ENCODE measurements at places on chromosomes 13 and 19.

GRCh38 chr13:43876366-43876765 lies 3.2 kb downstream of the CCDC122 start:
- DNase-seq, result no peak

- no peak for DNase-seq
These were observed 387.8 kb upstream of the GPC6 start for GRCh38 chr13:92838786-92839185.

DNA sequence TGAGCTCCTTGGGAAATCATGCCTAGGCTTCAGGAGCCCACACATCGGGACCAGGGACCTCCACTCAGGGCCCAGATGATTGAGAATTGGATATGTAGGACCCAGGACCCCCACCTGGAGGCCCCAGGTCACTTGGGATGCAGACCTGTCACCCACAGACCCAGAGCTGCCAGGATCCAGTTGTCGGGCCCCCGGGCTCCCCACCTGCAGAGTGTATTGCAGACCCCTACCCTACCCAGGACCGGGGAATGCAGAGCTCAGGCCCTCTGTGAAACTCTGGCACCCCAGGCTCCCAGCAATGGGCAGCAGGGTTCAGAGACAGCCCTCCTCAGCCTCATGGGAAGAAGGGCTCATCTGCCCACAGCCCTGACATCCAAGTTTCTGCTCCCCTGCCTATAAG lies 5.9 kb downstream of the NFKBIB start:
- DNase-seq, result no peak

DNA sequence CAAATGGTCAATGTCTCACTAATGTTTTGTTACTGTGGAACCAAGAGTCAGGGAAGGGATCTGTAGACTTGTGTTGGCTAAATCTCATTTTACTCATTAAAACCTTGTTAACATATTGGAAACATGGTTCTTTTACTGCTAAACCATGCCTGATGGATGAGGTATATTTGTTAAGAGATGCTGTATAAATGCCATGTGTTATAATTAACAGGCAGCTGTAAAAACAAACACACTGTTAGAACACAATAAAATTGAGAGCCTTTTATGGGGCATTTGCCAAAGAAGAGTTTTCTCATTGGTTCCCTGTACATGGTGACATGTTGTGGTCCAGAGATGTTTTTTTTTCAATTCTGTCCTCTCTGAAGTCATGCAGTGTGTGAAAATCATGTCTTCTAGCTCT lies 121.9 kb downstream of the ESD start:
- peak; percentile 96 for DNase-seq

GRCh38 chr13:31722673-31723072 lies 16.7 kb upstream of the RXFP2 start:
- peak; percentile 8 for DNase-seq

DNA sequence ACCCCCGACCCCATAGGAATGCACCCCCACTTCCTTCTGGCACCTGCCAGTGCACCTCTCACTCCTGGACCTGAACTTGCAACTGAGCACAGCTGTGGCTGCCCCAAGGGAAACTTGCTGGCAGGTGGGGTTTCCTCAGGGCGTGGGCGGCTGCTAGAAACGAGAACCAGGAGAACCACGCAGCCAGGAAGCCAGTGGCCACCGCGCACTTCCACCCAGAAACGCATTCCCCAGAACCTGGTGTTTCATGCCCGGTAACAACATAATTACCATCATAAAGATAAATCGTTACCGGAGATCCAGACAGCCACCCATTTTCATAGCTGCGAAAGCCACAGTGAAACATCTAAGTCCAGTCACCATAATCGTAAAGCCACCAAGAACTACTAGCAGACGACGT lies 75.2 kb upstream of the C13orf46 start:
- DNase-seq, result no peak

DNA sequence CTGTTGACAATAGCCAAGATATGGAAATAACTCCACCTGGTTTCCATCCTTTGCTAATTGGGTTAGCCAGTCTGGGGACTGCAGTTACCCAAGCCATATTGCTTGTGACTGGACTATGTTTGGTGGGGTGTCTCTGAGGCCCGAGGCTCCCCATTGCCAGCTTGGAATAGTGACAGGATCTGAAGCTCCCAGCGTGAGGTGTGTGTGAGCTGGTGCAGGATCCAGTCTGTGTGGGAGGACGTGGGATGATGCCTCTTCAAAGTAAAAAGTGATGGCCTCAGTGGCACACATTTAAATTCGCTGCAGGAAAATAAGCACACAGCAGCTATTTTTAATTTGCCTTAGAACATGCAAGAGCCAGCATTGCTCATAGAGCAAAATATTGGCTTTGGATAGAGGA lies 75.0 kb downstream of the TEX26 start:
- DNase-seq, result no peak

DNA sequence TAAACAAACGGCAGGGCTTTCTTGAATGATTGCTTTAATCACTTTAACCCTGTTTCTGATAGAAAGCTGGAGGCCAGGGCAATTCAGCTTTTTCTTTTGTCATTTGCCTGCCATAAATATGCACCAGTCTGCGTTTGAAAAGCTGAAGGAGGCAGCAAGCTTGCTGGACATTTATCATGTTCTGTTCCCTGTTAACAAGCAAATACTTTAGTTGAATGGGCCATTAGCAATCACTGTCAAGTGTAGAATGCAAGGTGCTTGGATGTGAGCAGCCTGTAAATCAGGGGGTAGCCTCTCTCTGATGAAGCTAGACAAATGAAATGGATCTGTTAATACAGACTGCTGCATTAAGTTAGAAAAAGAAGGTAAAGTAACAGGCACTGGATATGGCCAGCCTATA lies 7.6 kb downstream of the EFNB2 start:
- no peak for DNase-seq

DNA sequence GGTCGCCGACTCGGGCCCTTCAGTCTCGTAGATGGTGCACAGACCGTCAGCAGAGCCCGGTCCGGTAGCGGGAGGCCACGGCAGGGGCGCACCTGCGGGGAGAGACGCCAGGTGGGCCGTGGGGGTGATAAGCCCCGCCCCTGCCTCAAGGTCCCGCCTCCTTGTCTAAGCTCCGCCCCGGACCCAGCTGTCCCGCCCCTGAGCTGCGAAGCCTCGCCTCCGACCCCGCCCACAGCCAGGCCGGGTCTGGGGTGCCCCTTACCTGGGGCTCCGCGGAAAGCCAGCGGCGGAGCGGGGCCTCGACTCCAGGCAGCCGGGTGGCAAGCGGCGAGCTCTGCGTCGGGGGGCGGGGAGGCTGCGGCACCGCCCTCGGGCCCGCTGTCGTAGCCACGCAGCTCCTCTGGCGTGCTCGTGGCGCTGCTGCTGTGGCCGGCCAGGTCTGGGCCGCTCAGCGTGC lies 4.7 kb downstream of the PRR36 start:
- no peak for DNase-seq

DNA sequence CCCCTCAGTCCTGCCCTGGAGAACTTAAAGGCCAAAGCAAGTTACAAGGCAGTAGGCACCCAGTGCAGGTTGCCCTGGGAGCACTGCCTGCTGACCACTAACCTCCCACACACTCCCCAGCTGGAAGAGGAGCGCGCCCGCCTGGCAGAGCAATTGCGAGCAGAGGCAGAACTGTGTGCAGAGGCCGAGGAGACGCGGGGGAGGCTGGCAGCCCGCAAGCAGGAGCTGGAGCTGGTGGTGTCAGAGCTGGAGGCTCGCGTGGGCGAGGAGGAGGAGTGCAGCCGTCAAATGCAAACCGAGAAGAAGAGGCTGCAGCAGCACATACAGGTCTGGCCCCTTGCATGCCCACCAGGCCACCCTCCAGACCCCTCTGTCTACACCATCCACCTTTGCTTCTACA lies 61.1 kb downstream of the KCNC3 start:
- no peak for DNase-seq

DNA sequence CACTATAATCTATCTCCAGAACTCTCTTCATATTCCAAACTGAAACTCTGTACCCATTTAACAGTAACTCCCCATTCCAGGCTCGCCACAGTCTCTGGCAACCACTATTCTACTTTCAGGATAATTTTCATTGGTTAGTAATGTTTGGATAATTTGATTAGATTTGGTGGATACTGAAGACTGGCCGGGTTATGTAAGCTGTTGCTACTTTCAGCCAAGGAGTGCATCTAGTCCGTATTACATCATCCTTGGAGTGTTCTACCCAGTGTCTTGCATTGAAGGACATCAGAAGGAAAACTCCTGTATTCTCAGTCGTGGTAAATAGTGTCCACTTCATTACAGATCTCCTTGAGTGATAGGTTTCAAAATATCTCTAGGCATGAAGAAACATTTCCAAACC lies 60.5 kb downstream of the PCCA start:
- no peak for DNase-seq

DNA sequence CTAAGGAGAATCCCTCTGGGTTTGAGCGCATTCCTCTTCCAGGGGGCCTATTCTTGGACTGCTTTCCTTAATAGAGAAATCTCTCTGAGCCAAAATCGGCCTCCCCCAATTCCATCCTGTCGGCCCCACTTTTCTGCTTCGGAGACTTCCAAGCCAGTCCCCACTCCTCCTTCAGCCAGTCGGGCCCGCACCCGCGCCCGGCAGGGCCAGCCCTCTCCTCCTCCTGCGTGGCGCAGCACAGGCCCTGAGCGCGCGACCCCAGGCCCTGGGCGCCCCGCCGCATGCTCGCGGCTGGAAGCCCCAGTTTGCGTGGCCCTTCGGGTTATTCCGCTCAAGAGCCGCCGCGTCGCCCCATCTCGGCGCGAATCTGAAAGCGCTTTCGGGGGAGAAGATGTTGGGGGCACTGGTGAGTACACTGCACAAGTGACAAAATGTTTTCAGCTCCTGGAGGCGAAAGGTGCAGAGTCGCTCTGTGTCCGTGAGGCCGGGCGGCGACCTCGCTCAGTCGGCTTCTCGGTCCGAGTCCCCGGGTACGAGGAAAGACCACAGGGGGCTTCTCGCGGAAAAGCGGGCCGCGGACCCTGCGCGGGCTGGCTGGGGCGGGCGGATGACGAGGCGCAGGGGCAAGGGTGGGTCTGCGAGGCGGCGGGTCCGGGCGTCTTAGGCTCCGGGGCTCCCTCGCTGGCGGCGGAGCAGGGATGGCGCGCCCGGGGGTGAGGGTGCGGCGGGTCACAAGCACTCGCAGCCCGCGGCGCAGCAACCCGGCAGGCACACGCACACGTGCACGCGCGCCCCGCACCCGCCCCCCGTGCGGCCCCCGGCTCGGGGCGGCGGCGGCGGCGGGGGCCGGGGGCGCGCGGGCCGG lies at the start of gene IL17D:
IL17D (plus strand) TSS at position 785 of the 865 bp plus-strand sequence. CDS start 303 bp downstream, outside the sequence.
- no peak for DNase-seq

- DNase-seq, result no peak
These were observed 62.1 kb downstream of the ARHGEF7 start for GRCh38 chr13:111177081-111177711.

GRCh38 chr13:44436589-44437337 lies 63.1 kb downstream of the SERP2 start:
- peak; percentile 85 for DNase-seq

- no peak for DNase-seq
These were observed 278.8 kb downstream of the TSHZ3 start for GRCh38 chr19:31070146-31071065.

GRCh38 chr19:54114340-54115108 lies 933 bp downstream of the TFPT start:
- DNase-seq, result no peak

DNA sequence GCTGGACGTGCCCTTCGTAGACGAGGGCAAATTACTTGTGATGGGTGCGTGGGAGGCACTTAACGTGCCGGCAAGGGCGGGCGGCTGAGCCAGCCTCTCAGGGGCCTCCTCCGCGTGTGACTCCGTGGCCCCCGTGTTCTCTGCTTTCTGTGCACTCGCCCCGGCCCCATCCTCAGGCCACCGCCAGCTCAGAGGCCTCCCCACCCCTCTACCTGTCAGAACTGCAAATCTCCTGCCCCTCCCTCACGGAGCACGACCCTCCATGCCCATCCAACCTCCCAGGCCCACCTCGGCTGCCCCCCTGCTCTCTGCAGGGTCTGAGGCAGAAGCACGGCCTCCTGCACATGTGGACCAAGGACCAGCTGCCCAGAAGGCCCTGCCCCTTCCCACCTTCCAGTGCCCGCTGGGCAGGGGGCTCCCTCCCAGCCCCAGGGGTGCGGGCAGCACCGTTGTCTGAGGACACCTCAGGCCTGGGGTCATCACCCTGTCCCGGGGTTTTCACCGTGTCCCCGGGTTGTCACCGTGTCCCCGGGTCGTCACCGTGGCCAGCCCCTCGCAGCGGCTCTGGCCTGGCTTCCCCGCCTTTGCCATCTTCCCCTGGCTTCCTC lies 44.5 kb downstream of the TMEM255B start:
- DNase-seq, result no peak

GRCh38 chr13:79870766-79871165 lies 389.8 kb downstream of the NDFIP2 start:
- no peak for DNase-seq

DNA sequence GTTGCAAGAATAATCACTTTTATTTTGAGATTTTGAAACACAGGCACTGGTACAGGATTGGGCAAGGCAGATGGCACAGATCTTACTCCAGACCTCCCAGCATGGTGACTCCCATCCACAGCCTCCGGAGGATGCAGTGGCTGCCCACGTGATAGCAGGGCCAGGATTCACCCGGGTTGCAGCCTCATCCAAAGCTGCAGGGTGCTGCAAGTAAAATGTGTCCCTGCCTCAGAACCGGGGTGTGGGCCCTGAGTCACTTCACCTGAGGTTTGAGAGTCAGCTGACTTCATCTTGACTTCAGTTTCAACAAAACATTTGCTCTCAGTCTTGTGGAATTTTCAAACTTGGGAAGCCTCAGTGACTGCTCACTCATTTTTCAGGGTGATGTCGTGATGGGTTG lies 201.9 kb downstream of the FGF9 start:
- no peak for DNase-seq

DNA sequence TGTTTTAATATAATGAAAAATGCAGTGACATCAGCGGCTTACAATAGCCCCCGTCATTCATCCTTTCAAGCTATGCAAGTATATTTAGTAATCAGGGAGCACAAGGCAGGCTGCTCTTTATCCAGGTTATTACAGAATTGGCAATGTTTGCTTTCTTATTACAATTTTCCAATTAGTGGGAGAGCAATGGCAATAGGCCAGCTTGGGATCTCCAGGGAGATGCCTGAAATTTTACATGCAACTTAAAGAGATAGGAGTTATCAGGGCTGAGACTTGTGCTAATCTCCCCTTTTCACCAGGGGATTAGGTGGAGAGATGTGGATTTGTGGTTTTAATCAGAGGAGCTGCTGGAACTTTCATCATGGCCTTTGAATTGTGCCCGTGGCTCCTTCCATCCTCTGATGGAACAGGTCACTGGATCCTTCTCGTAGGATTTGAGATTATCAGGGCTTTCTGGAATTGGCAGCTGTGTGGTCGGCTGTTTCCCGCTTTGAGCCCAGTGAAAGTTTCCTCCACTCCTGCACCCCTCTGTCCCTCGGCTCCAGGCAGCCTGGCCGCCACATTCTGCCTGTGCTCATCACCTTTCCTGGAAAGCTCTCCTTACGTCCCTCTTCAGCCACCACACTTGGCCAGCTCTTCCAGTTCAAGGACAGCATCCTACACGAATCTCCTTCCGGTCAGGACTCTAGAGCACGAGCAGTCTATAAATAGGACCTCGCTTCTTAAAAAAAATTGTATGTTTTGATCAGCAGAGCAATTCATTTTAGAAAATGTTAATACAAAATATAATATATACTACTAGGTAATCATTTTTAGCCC lies 47.0 kb downstream of the CBY2 start:
- no peak for DNase-seq

GRCh38 chr13:51820016-51820597 lies 16.1 kb upstream of the DHRS12 start:
- no peak for DNase-seq

All from NCI-H2081 treated with DMSO at 0.1 percent for 48 hours (cell line).